NCI-H226 (cell line): ENCODE measurements at places on chromosomes 3 and 15.

- DNase-seq = no peak
Measured at GRCh38 chr3:71754610-71755253, 1.1 kb downstream of the GPR27 start.

GRCh38 chr3:23735062-23735461, 70.7 kb upstream of the UBE2E1 start:
- no peak for DNase-seq

- no peak for DNase-seq
Measured at GRCh38 chr3:128322030-128323022, 144.4 kb downstream of the DNAJB8 start.

DNA sequence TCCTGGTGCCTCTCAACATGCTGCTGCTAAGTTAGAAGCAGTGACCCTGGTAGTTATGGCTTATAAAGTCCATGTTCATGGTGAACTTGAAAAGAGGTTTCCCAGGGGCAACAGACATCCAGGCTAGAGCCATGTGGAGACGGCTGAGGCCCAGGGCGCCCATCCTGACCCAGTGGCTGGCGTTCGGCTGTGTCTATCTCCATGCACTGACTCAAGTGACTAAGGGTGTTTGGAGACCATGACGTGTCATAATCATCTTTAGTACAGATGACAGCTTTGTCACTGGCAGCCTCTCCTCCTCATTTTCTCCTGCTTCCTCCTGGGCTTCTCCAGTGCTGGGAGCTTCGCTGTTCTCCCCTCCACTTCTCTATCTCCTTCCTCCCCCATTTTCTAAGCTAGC, 287.4 kb upstream of the LYSMD4 start:
- DNase-seq = no peak

DNA sequence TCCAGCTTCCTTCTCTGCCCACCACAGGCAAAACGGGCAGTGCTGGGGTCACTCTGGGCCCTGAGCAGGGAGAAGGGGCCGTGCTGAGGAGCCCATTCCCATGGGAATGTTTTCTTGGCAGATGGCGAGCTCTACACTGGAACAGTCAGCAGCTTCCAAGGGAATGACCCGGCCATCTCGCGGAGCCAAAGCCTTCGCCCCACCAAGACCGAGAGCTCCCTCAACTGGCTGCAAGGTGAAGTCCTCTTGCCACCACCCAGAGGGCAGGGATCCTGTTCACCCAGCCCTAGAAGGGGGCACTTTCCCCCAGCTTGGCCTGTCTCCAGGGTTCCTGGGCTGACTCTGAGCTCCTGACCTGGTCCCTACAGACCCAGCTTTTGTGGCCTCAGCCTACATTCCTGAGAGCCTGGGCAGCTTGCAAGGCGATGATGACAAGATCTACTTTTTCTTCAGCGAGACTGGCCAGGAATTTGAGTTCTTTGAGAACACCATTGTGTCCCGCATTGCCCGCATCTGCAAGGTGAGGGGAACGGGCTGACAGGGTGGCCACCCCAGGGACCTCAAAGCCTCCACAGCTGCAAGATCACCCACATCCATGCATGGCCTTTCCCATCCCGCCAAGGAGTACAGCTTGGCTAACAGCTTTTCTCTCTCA, 12.4 kb downstream of the CIB1 start:
- DNase-seq = peak; percentile 63

DNA sequence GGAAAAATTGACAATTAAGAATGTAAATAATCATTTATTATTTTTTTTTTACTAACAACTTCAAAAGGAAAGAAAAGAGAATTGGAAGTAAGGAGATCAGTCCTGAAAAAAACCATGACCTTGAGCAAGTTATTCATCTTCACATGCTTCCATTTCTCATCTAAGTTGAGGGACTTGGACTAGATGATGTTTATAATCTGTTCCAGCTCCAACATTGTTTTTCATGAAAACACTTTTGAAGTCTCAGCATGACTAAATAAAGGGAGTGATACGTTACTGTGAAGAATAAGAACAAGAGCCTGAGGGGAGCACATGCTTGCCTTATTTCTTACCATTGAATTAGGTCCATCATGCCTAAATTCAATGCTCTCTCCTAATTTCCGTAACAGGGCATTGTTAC, 95.7 kb downstream of the STRIT1 start:
- DNase-seq = no peak

DNA sequence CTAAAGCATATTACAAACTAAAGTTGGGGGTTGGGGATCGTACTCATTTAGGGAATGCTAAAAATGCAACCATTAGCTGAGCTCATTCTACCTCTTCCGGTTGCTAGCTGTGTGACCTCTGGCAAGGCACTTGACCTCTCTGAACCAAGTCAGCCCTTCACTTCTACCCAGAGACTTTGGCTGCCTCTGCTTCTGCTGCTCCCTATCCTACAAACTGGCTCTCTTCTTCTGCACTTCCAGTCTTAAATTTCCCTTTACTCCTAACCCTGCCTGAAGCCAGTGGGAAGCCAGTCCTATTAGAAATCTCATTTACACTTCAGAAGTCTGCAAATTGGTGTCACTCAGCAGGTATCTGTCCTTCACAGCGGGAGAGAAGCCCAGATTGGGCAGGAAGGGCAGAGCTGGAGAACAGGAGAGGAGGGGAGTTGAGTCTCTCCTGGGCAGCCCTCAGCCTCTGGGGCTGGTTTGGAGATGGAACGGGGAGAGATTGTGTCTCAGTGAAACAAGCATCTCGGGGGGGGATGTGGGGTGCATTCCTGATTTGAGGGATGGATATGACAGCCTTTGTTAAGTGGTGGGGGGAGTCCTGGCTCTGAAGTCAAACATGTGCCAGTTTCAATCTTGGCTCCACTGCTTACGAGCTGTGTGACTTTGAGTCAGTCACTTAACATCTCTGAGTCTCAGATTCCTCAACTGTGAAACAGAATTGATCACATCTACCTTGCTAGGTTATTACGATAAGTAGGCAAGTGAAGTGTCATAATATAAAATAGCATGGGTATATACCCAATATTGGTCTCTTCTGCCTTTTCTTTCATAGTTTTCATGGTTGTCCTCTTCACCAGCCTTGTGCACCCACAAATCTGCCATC, 7.8 kb upstream of the AEN start:
- peak; percentile 42 for DNase-seq

- no peak for DNase-seq
Measured at GRCh38 chr3:62229211-62229610, 144.1 kb downstream of the FEZF2 start.

GRCh38 chr15:33191591-33191990, 2.9 kb downstream of the FMN1 start:
- no peak for DNase-seq

DNA sequence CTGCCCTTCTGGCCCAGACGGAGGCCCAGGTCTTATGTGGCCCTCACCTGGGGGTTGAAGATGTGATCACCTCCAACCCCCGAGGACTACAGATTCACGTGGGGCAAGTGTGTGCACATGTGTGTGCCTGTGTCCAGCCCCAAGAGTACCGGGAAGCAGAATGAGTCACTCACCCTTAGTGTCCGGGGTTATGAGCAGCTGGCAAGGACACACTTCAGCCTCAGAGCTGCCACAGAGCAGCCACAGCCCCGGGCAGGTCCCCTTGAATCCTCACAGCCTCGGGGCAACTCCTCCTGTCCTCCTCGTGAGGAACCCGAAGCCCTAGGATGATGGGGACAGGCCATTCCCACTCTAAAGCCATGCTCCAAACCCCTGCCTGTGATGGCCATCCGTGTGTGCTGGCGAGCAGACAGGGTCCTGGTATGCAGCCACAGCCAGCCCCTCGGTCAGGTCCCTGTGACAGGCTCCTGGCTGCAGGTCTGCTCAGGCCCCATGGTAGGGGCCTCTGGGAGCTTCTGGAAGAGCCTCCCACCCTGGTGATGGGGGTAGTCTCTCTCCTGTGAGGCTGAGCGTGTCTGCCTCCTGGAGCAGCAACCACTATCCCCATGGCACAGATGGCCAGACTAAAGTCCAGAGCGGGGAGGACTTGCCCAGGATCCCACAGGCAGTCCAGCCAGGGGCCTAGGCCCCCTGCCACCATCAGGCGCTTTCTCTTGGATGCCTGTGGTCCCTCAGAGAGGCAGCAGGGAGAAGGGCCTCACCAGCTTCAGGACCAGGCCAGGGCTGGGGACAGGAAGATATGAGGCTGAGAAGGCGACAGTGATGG, 852 bp downstream of the STAB1 start:
- DNase-seq = no peak

- DNase-seq = no peak
Measured at GRCh38 chr3:42042747-42043098, 48.4 kb upstream of the TRAK1 start.

GRCh38 chr3:120816728-120817127, 74.2 kb downstream of the GTF2E1 start:
- no peak for DNase-seq

GRCh38 chr15:68479406-68479805, 47.4 kb upstream of the ITGA11 start:
- DNase-seq = no peak

DNA sequence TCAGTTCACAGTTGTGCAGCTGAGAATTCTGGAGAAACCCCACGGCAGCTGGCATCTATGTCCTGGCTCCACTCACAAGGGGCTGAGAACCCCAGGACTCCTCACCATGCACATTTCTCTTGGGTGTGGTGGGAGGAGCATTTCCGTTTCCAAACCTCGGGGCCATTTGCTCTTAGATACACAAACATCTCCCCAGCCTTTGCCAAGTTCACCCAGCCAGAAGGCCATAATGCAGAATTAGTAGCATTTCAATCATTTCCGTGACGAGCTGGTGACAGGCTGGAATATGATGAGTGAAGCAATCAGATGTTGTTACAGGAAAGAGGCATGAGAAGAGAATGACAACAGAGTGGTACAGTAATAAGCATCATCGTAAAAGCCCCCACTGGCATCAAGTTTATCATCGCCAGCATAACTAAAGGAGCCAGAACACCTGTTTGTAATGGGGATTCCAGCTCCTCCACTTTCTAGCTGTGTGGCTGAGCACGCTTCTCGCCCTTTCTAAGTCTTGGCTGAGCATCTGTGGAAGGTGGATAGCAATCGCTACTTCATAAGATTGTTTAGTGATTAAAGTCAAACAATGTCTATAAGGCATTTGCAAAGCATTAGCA, 82.0 kb downstream of the LIPC start:
- DNase-seq = no peak

DNA sequence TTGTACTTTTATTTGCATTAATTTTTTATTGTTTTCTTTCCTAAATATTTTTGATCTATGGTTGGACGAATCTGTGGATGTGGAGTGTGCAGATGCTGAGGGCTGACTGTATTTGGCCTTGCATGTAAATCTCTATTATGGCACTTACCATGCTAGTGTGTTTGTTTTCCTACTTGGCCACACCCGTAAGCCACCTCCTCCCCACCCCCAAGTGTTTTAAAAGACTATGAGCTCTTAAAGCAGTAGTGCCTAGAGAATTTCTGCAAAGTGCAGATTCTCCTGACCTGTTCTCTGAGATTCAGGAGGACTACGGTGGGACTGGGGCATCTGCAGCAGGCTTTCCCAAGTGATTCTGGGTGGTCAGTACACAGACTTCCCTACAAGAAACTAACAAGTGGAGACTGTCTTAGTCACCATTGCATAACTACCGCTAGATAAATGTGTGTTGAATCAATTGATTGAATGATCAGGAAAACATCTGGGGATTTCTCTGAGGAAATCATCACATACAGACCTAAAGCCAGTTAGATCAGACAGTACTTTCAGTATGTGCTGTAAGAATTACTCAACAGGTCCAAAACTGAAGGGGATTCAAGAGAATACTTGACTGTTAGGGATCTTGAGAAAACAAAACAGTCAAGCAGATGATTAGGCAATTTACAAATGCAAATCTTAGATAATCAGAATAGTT, 6.2 kb upstream of the TIPARP start:
- no peak for DNase-seq

- DNase-seq = no peak
Measured at GRCh38 chr15:84721371-84721770, 5.4 kb upstream of the SEC11A start.

GRCh38 chr3:9302425-9303181, 53.2 kb upstream of the SRGAP3 start:
- peak; percentile 65 for DNase-seq

GRCh38 chr3:160612386-160613075, 47.2 kb upstream of the KPNA4 start:
- DNase-seq = no peak

DNA sequence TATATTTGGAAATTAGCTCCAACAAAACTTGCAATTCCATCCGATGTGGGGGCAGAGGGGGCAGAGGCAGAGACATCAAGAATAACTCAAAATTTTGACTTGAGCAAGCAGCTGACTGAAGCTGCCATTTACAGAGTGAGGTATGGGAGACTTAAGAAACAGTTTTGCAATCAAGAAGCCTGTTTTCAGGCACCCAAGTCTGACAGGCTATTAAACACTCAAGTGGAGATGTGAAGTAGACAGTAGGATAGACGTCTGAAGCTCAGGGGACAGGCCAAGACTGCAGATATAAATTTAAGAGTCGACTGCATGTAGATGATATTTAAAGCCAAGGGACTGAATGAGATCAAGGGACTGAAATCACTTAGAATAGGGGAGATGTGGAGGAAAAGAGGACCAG, 9.9 kb upstream of the SH3BP5 start:
- DNase-seq = no peak

DNA sequence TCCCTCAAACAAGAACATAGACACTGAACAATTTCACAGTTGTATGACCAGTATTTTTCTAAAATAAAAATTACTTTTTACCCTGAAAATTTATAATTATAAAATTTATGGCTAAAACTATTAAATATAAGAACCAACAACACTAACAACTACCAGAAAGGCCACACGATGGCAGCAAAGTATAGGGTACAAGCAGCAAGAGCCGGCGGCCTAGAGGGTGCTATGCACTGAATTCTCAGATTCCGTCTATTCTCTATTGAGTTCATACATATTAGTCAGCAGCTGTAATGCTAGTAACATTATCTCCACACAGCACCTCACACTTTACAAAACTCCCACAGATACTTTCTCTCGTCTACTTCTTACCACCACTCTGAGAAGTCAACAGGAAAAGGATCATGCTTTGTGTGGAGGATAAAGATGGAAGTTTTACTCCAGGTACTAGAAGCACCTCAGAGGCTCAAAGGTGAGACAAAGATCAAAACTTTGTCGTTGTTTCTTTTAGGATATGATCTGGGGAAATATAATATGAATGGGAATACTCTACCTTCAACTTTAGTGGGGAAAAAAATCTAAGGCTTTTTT, 160.5 kb downstream of the FGF12 start:
- peak; percentile 81 for DNase-seq

DNA sequence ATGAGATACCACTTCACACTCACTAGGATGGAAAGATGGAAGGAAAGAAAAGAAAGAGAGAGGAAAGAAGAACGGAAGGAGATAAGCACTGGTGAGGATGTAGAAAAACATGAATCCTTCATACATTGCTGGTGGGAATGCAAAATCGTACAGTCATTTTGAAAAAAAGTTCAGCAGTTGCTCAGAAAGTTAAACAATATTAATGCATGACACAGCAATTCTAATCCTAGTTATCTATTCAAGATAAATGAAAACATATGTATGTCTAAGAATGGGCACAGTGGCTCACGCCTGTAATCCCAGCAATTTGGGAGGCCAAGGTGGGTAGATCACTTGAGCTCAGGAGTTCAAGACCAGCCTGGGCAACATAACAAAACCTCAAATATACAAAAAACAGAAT, 59.1 kb downstream of the SENP7 start:
- DNase-seq = no peak

GRCh38 chr3:29128001-29128400, 152.9 kb upstream of the RBMS3 start:
- DNase-seq = no peak
